ENCODE measurements at places on chromosomes 6 and 20.
A peak's percentile ranks its signal among the peaks of the same experiment; 100 is the strongest.

DNA sequence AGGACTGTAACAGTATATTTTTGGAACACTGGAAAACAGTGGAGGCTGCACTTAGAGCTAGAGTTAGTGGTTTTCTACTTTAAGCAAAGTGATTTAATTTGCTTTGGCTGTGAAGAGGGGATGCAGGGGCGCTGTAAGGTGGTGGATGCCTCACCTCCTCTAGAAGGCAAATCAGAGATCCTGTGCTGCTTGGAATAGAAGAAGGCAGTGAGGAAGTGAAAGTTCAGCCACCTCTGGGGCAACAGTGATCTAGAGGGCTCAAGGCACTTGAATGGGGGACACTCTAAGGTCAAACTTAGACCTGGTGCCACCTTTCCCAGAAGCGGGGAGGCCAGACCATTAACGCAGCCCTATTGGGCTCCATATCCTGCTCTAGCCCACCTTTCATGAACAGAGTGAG is 19.0 kb upstream of the SNRPB2 start:
- no peak for DNase-seq

- peak; percentile 79 for DNase-seq
These were observed 97.3 kb downstream of the INSM1 start for GRCh38 chr20:20465252-20465651.

- DNase-seq = no peak
These were observed 161.7 kb downstream of the SYCP2 start for GRCh38 chr20:59771506-59772372.

GRCh38 chr6:120320481-120321162 is 971.1 kb upstream of the MAN1A1 start:
- no peak for DNase-seq

- DNase-seq = peak; percentile 38
These were observed 1.0 kb upstream of the SPATA2 start for GRCh38 chr20:49916146-49917002.

GRCh38 chr6:150865406-150866146 is at the start of gene MTHFD1L:
MTHFD1L (plus strand) TSS chr6:150865702; CDS start chr6:150865823, 121 bp downstream.
- DNase-seq = peak; percentile 38

- no peak for DNase-seq
These were observed 109.2 kb upstream of the CDYL start for GRCh38 chr6:4666886-4667513.

- no peak for DNase-seq
These were observed 44.2 kb downstream of the PMEPA1 start for GRCh38 chr20:57665589-57665971.
